Suppressor macrophage treated with lipopolysaccharide for 1 hour (primary cell): ENCODE measurements at places on chromosomes 16 and 17.

GRCh38 chr16:73048292-73049080 lies 558 bp upstream of the ZFHX3 start:
- peak; percentile 54 for DNase-seq

GRCh38 chr16:73840728-73841127 lies 455.9 kb upstream of the PSMD7 start:
- no peak for DNase-seq

DNA sequence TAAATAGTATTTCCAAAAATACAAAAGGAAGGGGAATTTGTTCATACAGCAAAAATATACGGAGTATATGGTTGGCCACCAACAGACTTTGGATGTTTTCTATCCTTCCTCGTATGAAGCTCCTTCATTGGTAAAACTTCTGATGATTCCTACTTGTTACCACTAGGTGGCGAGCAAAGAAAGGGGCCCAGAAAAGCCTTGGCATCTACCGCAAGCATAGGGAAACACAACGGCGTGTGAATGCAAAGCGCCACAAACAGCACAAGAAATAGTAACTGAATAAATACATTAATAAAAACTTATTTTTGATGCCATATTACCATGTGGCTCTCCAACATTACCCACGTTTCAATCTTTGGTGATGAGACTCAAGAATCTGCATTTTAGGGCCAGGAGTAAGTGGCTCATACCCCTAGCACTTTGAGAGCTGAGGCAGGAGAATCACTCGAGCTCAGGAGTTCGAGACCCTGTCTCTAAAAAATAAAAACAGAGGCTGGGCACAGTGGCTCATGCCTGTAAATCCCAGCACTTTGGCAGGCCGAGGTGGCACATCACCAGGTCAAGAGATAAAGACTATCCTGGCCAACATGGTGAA lies 34.5 kb downstream of the YWHAE start:
- DNase-seq = peak; percentile 81

- peak; percentile 63 for DNase-seq
These were observed at the start of gene RHBDL1 for GRCh38 chr16:674968-675883. Gene RHBDL1 (plus strand): TSS chr16:675671. CDS start chr16:675791, 120 bp downstream.

DNA sequence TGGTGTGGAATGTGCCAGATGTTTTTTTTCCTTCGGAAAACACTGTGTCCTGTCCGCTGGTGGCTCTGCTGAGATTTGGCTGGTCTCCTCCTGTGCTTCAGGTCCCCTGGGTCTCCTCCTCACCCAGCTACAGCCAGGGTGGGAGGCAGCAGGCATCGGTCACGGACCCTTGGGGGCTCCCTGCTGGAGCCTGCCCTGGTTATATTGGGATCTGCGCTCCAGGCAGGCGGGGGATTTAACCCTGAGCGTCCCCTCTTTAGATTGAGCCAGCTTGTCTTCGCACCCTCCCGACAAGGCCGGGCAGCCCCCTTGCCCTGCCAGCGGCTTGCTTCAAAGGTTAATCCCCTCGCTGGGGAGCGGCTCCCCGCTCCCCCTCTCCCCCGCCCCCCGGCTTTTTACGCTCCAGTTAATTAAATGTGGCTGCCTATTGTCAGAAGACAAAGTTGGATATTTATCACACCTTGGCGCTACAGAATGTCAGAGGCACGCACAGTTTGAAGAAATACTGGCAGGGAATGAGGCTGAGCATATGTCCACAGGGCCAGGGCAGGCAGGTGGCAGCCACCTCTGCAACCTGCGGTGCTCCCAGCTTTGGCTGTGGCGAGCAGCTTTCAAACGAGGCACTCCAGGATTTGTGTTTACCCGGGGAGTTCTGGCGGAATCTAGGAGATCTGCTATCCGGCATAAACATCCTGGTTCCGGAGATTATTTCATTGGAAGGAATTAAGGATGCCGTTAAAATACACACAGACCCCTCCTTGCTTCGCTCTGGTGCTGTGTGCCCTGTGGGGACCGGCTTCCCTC lies 38.2 kb upstream of the GSE1 start:
- no peak for DNase-seq

DNA sequence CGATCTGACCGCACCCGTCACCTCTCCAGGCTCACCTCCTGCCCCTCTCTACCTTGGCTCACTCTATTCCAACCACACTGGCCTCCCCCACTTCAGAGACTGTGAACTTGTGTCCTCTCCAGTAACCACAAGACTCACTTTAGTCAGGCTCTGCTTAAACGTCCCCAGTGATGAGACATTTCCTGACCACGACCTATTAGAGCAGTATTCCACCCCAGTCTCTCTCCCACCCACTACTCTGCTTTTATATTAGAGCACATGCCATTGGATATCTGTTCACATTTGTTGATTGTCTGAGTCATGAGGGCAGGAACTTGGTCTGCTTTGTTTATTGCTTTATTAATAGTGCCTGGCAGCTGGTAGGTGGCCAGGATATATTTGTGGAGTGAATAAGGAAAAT lies 20.1 kb downstream of the COX11 start:
- no peak for DNase-seq

DNA sequence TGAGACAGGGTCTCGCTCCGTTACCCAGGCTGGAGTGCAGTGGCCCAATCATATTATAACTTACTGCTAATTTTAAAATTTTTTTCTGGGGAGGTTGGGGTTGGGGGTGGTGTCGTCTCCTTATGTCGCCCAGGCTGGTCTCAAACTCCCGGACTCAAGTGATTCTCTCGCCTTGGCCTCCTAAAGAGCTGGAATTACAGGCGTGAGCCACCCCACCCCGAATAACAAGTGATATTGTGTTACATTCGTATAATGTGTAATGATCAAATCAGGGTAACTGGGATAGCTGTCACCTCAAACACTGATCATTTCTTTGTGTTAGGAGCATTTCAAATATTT lies 16.2 kb upstream of the KPNA2 start:
- DNase-seq = no peak

DNA sequence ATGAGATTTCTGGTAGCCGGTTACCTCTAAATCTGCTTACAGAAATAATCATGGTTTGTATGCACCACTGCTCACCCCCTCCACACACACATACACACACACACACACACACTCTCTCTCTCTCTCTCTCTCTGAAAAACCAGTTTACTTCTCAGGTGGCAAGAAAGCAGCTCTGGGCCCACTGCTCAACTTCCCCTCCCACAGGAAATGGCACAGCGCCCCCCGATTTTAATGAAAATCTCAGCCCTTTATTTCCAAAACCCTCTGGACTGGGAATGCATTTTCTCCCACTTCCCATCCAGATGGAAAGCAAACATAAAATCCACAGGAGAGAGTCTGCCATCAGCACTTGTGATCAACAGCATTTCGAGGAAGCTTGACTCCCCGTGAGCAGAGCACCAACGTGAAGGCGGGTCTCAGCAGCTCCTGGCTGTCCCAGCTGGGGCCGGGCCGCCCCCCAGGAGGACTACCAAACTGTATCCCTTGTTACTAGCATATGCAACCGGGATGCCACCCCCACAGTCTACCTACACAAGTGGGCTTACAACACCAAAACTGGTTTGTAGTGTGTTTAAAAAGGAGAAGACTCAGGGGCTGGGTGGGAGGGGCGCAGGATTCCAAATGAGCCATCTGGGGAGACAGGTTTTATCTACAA lies 121.1 kb downstream of the SLC39A11 start:
- DNase-seq = no peak

GRCh38 chr17:75032720-75033280 lies 14.0 kb downstream of the ATP5PD start:
- no peak for DNase-seq

DNA sequence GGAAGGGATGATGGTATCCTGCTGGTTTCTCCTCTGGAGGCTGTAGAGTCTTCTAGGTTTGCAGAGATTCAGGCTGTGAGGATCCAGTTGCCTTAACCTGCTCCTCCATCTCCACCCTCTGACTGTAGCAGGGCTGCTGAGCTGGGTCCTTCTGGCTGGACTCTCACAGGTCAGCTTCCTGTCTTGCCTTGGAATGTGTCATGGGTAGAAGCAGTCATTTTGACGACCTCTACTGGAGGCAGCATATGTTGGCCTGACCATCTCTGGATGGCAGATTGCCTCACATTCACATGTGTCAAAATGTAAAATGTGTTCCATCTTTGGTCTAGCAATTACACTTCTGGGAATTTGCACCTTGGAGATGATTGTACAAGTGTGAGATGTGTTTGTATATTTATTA lies 504.4 kb upstream of the EEF2KMT start:
- no peak for DNase-seq

GRCh38 chr17:66406701-66407644 lies 104.6 kb downstream of the PRKCA start:
- no peak for DNase-seq

GRCh38 chr16:85619101-85619891 lies 6.2 kb downstream of the GSE1 start:
- no peak for DNase-seq

- DNase-seq = peak; percentile 92
These were observed 304.4 kb downstream of the HS3ST3B1 start for GRCh38 chr17:14605267-14605599.

DNA sequence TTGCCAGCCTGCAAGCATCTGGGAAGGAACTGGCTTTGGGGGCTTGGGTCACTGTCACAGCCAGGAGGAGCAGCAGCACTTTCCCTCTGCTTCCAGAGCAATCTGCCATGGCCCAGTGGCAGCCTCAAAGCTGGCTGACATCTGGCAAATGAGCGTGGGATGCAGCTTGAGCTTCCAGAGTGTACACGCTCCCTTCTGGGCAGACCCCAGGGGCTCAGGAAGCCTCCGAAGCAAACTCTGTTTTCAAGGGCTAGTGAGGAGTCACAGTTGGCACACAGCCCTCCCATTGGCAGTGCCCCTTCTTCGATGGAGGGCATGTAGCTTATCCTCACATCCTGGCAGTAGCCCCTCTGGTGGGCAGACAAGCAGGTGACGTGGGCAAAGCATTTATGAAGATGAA lies 249.6 kb downstream of the ENGASE start:
- DNase-seq = no peak
